ENCODE measurements at places on chromosomes 3 and 15.

DNA sequence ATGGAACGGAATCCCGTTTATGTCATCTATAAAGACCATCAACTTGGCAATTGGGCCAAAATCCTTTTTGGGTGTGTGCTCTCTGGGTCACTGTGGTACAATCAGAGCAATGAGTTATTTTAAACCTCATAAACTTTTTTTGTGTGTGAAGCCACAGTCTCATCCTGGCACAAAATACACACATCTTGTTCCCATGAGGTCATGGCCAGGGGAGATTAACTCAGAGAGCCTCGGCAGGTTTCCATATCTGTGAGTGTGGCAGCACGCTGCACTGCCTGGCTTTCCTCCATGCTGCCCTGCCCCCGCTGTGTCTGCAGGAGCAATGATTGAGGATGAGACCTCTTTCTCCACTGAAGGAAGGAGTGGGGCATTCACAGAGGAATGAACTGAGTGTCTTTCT is 54.0 kb upstream of the DLG1 start:
- DNase-seq, result no peak

DNA sequence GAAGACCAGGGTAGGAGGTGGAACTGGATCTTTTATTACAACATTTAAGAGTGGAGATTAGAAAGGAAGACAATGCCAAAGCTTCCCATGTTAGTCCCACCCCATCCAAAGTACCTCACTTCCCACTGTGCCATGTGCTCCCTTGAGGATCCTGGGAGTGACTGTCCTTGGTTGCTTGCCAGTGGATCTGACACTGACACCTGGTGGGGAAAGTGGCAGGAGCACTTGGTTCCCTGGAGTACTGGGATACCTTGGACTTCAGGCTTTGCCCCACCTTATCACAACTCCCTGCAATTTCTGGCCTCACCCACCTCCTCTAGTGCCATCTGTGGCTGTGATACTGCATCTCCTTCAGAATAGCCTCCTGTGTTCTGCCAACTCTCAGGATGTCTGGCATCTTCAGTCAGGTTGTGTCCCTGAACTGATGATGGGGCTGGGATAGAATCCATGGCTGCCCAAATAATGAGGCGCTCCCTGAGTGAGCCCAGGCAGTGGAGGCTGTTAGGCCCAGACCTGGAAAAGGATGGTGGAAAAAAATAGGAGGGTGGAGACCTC is 1.3 kb downstream of the ELL3 start:
- no peak for DNase-seq

GRCh38 chr3:72892081-72892775 is 4.4 kb downstream of the GXYLT2 start:
- DNase-seq, result no peak

DNA sequence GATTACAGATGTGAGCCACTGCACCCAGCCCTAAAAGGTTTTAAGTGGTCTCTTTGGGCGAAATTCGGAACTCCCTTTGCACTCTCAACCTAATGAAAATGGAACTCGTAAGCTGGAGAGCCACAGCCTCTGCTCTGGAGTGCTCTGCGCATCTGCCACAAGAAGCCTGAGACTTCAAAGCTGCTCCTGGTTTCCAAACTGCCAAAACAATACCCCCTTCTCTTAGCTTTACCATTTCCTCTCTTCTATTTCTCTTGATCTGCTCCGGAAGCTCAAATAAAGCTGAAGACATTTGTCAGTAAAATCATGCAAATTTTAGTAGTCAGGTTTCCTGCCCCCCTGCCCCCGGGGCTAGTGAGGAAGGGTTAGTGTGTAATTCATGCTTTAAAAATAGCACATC is 312.7 kb downstream of the MFSD1 start:
- peak; percentile 2 for DNase-seq

DNA sequence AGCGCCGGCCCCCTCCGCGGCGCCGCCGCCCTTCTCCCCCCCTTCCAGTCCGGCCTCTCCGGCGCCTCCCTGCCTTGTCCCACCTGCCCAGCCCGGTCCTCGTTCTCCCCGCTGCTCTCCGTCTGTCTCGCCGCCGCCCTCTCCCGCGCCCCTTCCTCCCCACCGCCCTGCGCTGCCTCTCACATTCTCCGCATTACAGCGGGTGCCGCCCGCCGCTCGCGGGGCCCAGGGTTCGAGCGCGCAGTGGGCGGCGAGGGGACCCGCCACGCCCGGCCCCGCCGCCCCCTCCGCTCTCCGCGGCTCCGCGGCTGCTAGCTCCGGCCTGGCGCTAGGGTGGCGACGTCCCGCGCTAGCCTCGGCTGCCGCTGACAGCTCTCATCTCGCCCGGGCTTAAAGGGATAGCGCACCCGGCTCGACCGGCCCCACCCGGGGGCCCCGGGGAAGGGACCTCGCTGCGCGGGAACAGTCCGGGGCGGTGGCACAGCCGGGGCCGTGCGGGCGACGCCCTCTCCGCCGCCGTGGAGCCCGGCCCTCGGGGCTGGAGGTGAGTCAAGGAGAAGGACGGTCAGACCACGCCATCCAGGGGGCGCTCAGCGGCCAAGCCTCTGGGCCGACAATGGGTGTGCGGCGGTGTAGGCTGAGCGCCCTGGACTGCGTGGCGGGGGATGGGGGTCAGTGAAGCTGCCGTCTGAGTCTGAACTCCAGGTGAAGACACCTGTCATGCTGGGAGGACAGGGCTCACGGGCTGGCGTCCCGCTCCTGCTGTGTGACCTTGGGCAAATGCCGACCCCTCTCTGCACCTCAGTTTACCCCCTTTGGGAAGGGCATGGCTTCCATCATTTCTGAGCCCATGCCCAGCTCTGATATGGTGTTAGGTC is 187.4 kb upstream of the LINGO1 start:
- DNase-seq, result peak; percentile 11

DNA sequence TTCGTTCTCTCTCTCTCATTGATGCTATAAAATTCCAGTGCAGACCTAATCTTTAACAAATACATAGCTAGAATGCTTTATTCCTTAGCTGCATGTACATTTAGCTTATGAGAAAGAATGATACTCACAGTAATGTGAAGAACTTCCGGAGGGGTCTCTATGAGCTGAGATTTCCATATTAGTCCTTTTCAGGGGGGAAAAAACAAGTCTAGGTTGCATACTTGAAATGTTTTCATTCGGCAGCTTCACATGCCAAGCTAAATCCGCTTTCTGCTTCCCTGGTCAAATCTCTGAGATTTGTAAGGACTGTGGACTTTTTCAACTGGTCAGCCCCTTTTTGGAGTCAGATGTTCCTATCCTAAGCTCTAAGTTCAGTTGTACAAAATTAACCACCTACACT is 111.5 kb upstream of the COL8A1 start:
- no peak for DNase-seq

- DNase-seq, result no peak
These were observed 142.1 kb downstream of the NUP210 start for GRCh38 chr3:13277860-13278531.

DNA sequence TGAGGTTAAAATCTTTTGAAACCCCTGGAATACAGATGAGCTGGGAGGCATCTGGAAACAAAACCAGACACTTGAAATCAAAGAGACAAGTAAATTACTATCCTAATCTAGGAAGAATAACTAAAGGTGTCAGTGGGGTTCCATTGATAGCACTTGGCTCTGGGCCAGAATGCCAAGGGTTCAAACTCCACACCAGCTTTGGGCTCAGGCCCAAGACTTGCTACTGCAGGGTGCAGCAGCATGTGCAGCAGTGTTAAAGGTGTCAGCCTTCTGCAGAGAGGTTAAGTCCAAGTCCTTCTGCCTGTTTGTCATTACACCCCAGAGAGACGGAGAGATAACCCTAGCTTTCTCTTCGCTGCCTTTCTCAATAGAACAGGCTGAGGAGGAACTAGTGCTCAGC is 273.9 kb downstream of the TIGIT start:
- DNase-seq, result no peak

DNA sequence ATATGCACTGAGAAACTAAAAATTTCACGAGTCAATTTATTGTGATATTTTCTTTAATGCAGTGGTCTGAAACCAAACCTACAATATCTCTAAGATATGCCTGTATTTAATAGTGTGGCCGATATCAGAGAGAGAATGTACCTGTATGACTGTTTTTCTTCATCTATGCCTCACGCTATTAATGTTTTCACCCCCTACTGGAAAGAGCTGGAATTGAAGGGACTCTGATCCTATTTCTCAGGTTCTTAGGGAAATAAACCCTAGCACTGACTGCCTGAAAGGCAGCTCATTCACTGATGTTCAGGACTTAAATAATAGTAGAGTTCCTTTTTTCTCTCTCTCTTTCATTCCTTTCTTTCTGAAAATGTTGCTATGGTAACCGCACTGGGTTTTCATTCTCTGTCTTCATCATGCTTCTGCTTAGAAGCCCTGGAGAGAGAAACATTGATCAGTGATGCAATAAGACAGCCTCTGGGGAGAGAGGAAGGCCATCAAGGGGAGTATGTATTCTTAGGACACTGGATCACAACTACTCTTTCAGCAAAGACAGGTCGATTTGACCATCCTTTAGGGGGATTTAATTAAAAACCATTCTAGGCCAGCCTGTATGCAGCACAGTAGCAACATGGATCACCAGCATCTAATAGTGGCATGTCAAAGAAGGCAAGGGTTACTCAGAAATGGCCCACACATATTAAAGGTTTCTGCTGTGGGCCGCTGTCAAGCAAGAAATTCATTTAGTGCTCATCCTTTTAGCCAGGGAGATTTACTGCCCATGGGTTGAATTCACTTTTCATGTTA is 1135.7 kb downstream of the IGSF11 start:
- no peak for DNase-seq

DNA sequence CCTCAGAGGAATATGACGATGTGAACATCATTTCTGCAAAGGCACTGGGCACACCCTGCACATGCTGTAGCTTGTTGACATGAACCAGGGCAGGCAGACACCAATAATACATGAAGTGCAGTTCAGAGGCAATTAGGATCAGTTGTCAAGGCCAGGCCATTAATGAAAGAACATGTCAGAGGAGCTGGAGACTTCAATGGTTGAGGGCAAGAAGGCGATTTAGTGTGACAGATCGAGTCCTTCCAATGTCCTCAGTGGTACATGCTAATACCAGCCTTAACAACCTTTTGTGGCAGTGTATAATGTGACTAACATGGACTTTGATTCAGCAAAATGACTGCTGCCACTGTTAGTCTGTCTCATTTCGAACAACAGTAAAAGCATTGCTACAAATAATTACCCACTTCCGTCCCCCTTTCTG is 205.2 kb upstream of the NANOGP8 start:
- no peak for DNase-seq

DNA sequence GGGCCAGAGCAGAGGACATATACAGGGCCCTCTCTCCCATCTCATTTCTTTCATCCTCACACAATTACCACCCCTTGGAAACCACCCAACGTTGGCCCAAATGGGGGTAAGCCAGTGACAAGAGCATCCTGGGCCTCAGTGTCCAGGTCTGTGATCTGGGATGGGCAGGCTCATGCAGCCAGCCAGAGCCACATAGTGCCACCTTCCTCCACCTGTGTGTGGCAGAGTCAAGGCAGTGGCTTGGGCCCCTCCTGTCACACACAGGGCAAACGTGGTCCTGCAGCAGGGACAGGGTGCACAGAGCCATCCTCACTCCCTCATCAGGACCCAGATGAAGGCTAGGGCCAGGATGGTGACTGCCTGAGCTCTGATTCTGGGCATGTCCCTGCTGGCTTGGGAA is 2.3 kb upstream of the MYL3 start:
- no peak for DNase-seq

DNA sequence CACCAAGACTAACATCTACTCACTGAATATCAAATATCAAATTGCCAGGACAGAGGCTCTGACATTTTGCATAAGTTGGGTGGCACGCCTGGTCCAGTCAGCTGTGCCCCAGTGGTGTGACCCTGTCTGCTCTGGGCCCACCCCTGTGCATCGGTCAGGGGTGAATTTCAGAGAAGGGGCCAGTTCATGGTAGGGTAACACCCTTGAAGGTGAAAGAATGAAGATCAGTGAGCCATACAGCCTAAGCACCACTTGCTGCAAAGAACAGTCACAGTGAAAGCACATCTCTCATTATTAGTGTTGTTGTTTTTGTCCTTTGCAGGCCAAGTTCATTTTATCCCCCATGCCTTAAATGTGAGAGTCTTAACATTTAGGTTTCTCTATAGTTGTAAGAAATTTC is 86.8 kb downstream of the MYRIP start:
- DNase-seq, result no peak

DNA sequence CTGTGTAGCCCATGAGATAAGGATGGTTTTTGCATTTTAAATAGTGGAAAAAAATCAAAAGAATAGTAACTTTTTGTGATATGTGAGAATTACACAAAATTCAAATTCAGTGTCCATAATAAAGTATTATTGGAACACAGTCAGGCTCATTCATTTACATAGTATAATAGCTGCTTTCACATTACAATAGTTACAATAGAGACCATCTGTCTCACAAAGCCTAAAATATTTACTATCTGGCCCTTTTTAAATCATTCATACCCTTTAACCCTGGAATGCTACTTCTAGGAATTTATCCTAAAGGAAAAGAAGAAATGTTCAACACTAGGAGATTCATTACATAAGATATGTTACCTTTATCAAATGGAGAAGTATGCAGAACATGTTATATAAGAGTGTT is 35.5 kb upstream of the TM4SF4 start:
- DNase-seq, result no peak

GRCh38 chr3:140568842-140569520 is 108.9 kb upstream of the TRIM42 start:
- DNase-seq, result no peak

DNA sequence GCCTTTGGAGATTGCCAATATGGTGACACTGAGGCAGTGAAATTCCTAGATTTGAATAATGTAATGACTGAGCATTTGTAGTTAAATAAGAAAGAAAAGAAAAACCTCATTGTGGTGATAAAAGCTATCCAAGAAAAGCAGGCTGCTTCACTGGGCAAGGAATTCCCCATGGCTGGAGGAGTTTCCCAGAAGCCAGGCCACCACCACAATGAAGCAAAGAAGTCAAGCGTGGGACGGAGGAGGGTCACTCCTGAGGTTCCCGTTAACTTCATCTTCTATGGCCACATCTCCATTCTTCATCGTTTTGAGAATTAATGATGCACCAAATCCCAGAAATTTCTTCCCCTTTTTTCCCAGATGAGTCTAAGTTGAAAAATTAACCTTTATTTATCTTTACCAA is 185.8 kb upstream of the BCL6 start:
- DNase-seq, result no peak

DNA sequence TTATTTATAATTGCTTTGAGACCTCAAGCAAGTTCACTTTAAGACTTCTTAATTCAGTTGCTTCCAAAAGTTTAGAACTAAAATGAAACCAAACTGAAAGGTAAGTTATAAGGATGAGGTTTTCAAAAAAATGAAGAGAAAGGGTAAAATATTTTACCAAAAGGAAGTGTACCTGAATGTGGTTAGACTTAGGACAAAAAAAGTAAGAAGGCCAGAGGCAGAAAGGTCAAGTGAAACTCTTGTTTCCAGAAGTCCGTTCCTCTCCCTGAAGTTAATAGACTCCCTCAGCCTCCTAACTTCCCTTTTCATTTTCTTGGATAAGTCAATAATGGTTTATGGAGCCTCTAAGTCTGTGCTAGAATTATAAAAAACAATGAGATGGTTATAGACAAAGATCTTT is 16.6 kb downstream of the BTLA start:
- DNase-seq, result no peak

- no peak for DNase-seq
These were observed 33.0 kb upstream of the DENND4A start for GRCh38 chr15:65824941-65825544.
